ENCODE measurements at places on chromosomes 2 and 18.
A peak's percentile ranks its signal among the peaks of the same experiment; 100 is the strongest.

GRCh38 chr2:65421432-65421748 lies 11.0 kb downstream of the SPRED2 start:
- no peak for DNase-seq

- DNase-seq, result no peak
Observed at GRCh38 chr2:98473995-98474780, 29.5 kb downstream of the INPP4A start.

GRCh38 chr18:50944245-50944932 lies 23.5 kb upstream of the ELAC1 start:
- no peak for DNase-seq

GRCh38 chr18:23243816-23244215 lies 108.5 kb downstream of the CABLES1 start:
- DNase-seq, result no peak

DNA sequence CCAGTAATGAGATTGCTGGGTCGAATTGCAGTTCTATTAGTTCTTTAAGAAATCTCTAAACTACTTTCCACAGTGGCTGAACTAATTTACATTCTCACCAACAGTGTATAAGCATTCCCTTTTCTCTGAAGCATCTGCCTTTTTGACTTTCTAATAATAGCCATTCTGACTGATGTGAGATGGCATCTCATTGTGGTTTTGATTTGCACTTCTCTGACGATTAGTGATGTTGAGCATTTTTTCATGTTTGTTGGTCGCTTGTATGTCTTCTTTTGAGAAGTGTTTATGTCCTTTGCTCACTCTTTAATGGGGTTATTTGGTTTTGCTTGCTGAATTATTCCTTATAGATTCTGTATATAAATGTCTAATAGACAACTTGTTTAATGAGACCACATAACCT lies 69.6 kb upstream of the UGP2 start:
- DNase-seq, result no peak

DNA sequence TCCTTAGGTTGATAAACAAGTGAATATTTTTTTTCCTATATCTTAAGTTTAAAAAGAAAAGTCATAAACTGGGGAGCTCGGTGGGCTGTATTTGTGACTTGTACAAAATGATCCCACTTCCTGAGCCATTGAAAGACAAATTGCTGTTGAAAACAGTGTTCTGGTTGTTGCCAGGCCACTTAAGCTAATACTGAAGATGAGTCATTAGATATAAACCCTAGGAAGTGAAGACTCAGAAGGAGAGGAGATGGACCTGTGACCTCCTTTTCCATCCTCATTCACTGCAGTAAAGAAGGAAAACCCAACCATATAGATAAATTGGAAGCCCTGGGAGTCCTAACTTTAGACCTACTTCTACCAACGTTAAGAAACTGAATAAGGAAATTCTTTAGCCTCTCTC lies 46.2 kb upstream of the SERPINE2 start:
- peak; percentile 41 for DNase-seq

DNA sequence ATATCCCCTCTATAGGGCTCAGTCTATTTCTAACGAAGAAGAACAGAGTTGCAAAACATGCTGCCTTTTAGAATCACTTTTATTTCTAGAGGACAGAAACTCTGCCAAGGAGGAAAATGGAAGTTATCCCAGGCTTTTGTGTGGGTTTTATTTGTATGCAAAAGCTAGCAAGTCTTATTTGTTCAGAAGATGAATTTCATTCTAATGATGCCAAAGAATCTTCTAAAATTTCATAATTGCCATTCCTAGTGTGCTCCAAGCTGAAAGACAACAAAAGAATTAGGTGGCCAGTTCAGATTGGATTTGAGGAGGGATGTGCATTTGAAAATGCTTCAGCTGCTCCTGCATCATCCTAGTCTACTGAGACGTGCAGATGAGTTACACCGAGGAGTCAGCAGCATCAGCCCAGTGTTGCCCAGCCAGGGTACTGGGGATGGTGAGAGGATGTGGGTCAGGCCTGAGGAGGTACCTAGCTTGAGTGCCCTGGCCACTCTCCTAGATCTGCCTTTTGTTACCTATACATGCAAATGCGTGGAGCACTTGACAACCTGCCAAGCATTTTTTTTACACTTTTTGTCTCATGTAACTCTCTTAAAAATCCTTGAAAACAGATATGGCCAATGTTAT lies 80.1 kb downstream of the KCNS3 start:
- no peak for DNase-seq

DNA sequence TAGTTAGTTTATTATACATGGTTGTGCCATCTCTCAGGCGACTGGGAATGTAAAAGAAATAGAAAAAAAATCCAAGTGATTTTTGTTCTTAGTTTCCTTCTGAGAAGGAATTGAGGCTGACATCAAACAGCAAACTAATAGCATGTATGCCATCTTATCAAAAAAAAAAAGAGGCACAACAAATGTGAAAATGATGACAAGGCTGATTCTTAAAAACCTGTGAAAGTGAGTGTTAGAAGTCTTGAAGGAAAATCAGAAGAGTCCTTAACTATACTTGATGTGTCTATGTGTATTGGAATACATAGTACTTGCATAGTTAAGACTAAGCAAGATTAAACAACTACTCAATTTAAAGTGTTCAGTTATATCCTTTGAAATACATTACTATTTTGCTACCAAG lies 161.0 kb downstream of the CCDC85A start:
- DNase-seq, result no peak

Measured in fibroblast of skin of left quadriceps (primary cell).